ENCODE measurements at places on chromosomes 5 and 9.

DNA sequence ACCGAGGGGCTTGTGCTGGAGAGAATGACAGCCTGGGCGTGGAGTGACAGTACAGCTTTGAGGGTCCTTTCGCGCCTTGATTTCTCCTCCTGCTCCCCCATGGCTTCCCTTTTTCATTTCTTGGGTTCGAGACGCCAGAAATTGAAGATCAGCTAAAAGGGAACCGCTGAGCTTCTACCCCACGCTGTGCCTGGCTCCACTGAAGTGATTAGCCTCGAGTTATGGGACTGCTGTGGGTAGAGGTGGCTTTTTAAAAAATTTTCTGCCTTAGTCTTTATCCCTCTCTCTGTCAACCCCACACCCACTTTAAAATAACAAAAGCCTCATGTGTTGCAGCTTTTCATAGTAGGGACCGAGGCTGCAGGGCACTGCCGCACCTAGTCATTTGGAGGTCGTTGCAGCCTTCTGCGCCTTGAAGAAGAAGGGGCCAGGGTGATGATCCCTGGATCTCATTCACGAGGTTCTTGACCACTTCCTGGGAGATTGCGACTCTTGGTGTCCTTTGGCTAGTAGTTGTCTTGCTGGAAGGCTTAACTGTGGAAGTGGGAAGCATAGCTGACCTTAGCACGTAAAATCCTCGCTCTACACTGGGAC is 603 bp downstream of the PPIP5K2 start:
- peak overlapping the region; percentile 98 for H3K4me3 ChIP-seq
- no peaks in the 10 kb centered on the region for H3K27me3 ChIP-seq
- no peaks in the 10 kb centered on the region for H3K36me3 ChIP-seq
- peak overlapping the region; percentile 100 for H3K27ac ChIP-seq
- H3K4me1 ChIP-seq: peaks cover 26% of the 10 kb centered on the region

GRCh38 chr5:71782393-71782770 is 63.3 kb downstream of the CARTPT start:
- H3K4me3 ChIP-seq: no peak overlapping the region
- DNase-seq: no peak
- H3K27ac ChIP-seq: no peak overlapping the region
- no peaks in the 10 kb centered on the region for H3K27me3 ChIP-seq

- no peaks in the 10 kb centered on the region for H3K36me3 ChIP-seq
- no peak overlapping the region for H3K4me3 ChIP-seq
- DNase-seq: no peak
- H3K4me1 ChIP-seq: peaks cover 8% of the 10 kb centered on the region
- H3K27ac ChIP-seq: no peak overlapping the region
Observed at GRCh38 chr9:95780751-95781150, 94.7 kb upstream of the ERCC6L2 start.

- peaks cover 78% of the 10 kb centered on the region for H3K27me3 ChIP-seq
- H3K4me3 ChIP-seq: no peak overlapping the region
- H3K36me3 ChIP-seq: no peaks in the 10 kb centered on the region
- no peak for DNase-seq
- H3K27ac ChIP-seq: no peak overlapping the region
- peaks cover 19% of the 10 kb centered on the region for H3K4me1 ChIP-seq
Observed at GRCh38 chr5:6452622-6453504, 4.2 kb downstream of the UBE2QL1 start.

DNA sequence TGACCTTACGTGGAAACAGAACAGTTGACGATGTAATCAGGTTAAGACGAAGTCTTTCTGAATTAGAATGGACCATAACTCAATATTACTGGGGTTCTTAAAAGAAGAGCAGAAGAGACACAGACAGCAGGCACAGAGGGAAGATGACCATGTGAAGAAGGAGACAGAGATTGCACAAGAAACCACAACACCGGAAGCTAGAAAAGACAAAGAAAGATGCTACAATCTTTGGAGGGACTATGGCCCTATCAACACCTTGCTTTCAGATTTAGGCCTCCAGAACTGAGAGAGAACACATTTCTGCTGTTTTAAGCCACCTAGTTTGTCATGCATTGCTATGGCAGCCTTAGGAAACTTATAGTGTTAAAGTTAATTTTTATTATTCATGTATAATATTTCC is 27.1 kb downstream of the CDH9 start:
- no peak overlapping the region for H3K4me3 ChIP-seq
- H3K27me3 ChIP-seq: no peaks in the 10 kb centered on the region
- no peaks in the 10 kb centered on the region for H3K36me3 ChIP-seq
- no peak for DNase-seq
- H3K4me1 ChIP-seq: no peaks in the 10 kb centered on the region

DNA sequence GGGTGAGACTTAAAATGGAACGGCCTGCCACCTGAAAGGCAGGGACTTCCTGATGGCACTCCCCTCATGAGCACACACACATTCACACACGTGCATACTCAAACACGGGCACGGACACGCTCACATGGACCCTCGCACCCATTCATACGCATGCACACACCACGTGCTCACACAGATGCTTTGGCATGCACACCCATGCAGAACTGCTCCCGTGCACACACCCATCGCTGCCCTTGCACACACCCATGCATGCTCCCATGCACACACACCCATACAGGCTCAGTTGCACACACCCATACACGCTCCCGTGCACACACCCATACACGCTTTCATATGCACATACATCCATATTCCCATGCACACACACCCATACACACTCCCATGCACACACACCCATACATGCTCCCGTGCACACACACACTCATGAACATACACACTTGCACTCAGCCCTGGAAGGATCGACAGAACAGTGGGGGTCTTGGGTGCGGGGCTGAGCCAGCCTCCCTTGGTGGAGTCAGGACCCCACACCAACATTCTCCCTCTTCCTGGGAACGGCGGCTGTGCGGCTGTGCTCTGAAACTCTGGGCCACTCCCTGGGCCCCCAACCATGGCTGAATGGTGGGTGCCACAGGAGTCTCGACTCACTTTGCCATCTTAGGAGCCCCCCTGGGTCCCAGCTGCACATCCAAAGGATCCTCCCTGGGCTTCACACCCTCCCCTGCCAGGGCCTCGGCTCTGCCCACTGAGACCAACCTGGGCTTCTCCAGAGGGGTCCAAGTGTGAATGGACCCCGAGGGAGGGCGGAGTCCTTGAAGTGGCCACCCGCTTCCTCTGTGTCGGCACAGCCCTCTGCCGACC is 115.2 kb downstream of the RXRA start:
- H3K4me1 ChIP-seq: no peaks in the 10 kb centered on the region
- DNase-seq: no peak
- no peak overlapping the region for H3K4me3 ChIP-seq
- no peaks in the 10 kb centered on the region for H3K27me3 ChIP-seq

- no peaks in the 10 kb centered on the region for H3K27me3 ChIP-seq
- H3K4me3 ChIP-seq: no peak overlapping the region
- H3K36me3 ChIP-seq: no peaks in the 10 kb centered on the region
Observed at GRCh38 chr5:9951865-9952516, 297.7 kb downstream of the ATPSCKMT start.

GRCh38 chr5:17995997-17996396 is 361.7 kb downstream of the TAF11L14 start:
- H3K4me1 ChIP-seq: no peaks in the 10 kb centered on the region
- no peaks in the 10 kb centered on the region for H3K36me3 ChIP-seq
- no peak overlapping the region for H3K4me3 ChIP-seq
- no peak for DNase-seq

DNA sequence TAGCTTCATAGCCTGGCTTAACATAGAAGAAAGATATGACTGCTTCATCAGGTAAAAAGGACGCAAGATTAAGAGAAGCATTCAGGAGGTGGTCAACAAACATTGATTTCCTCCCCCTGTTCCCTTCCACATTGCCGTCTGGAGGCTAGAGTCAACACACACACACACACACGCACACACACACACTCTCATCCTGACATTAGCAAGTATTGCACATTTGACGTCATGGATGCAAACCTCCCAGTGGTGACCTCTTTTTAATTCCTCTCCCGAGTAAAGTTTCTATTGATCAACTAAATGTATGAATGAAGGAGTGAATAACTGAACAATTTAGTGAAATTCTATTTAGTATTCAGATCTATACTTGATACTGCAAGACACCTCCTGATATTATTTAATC is 332.8 kb downstream of the ELAVL2 start:
- H3K27ac ChIP-seq: no peak overlapping the region
- no peaks in the 10 kb centered on the region for H3K4me1 ChIP-seq

- peaks cover 58% of the 10 kb centered on the region for H3K36me3 ChIP-seq
- H3K27me3 ChIP-seq: no peaks in the 10 kb centered on the region
- no peaks in the 10 kb centered on the region for H3K4me1 ChIP-seq
- no peak overlapping the region for H3K27ac ChIP-seq
- no peak overlapping the region for H3K4me3 ChIP-seq
Observed at GRCh38 chr5:147639321-147639720, 129.5 kb upstream of the DPYSL3 start.

- DNase-seq: no peak
- H3K4me3 ChIP-seq: no peak overlapping the region
- no peak overlapping the region for H3K27ac ChIP-seq
Observed at GRCh38 chr5:92559781-92560180, 1021.2 kb downstream of the NR2F1-AS1 start.

GRCh38 chr9:22975951-22976350 is 529.3 kb downstream of the DMRTA1 start:
- no peak overlapping the region for H3K4me3 ChIP-seq
- DNase-seq: no peak
- no peaks in the 10 kb centered on the region for H3K27me3 ChIP-seq
- H3K4me1 ChIP-seq: peaks cover 3% of the 10 kb centered on the region

DNA sequence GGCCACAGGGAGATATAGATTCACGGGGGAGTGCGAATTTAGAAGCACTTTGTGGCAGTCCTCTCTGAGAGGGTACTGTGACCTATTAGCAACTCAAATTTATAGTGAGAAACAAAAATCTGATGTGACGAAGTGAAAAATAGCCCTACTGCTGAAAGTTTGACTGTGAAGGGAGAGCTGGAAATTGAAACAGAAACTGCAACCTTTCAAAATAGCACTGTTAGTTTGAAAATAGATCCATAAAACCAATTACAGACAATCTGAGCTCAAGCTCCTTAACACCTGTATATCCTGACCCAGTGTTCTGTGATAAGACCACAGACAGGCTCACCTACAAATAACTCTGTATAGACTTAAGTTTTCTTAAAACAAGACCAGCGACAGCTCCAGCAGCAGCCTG is 420.1 kb downstream of the IRX1 start:
- peaks cover 24% of the 10 kb centered on the region for H3K4me1 ChIP-seq
- peaks cover 8% of the 10 kb centered on the region for H3K27me3 ChIP-seq
- H3K27ac ChIP-seq: no peak overlapping the region
- no peak overlapping the region for H3K4me3 ChIP-seq
- H3K36me3 ChIP-seq: peaks cover 7% of the 10 kb centered on the region

- no peak overlapping the region for H3K4me3 ChIP-seq
- peaks cover 19% of the 10 kb centered on the region for H3K4me1 ChIP-seq
- DNase-seq: no peak
- H3K27ac ChIP-seq: no peak overlapping the region
- peaks cover 3% of the 10 kb centered on the region for H3K36me3 ChIP-seq
Observed at GRCh38 chr9:125812403-125812802, 65.2 kb downstream of the PBX3 start.

GRCh38 chr5:78537821-78538220 is 110.8 kb downstream of the LHFPL2 start:
- H3K4me1 ChIP-seq: peaks cover 51% of the 10 kb centered on the region
- no peaks in the 10 kb centered on the region for H3K27me3 ChIP-seq
- H3K4me3 ChIP-seq: no peak overlapping the region
- H3K36me3 ChIP-seq: no peaks in the 10 kb centered on the region

Data from WTC11 (cell line).